ENCODE measurements at places on chromosomes 2 and 18.

DNA sequence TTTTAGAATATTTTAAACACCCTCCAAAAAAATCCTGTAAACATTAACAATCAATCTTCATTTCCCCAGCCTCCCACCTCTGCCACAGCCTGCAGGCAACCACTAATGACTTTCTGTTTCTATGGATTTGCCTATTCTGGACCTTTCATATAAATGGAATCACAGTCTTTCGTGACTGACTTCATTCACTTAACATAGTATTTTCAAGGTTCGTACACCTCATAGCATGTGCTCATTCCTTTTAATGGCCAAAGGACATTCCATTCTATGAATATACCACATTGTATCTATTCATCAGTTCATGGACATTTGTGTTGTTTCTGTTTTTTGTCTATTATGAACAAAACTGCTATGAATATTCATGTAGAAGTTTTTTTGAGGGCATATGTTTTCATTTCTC lies 48.5 kb downstream of the NAT8 start:
- DNase-seq, result no peak

- no peak for DNase-seq
Measured at GRCh38 chr2:96608469-96609455, 29.4 kb downstream of the KANSL3 start.

GRCh38 chr2:147451902-147452515 lies 392.8 kb upstream of the ACVR2A start:
- DNase-seq, result no peak

DNA sequence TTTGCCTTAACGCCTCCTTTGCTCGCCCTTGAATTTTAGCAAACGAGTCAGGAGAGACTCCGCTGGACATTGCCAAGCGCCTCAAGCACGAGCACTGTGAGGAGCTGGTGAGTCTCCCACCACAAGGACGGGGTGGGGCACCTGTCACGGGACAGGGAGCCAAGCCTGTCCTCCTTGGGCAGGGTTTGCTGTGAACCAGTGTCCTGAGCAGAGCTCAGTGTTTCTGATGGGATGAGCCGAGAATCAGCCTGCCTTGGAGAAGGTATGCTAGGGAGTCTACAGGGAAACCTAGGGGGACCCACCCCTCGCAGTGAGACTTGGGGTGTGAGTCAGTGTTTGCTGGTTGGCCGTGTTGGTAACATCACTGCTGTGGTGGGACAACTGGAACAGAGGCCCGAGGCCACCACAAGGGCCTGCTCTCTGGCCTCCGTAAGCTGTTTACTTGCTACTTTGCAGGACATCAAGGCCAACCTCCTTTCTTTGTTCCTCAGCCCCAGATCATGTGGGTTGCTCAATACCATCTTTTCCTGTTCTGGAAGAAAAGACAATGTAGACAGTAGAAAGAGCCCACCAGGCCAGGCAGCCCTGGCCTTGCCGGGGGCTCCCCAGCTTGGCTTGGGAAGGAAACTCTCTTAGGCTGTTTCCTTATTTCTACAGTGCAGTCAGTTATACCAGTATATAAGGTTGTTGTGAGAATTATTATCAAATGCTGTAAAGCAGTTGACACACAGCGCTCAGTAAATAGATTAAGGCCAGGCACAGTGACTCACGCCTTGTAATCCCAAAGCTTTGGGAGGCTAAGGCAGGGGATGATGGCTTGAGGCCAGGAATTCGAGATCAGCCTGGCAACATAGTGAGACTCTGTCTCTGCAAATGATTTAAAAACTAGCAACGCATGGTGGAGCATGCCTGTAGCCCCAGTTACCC lies 42.4 kb downstream of the ITGB1BP1 start:
- DNase-seq, result no peak

DNA sequence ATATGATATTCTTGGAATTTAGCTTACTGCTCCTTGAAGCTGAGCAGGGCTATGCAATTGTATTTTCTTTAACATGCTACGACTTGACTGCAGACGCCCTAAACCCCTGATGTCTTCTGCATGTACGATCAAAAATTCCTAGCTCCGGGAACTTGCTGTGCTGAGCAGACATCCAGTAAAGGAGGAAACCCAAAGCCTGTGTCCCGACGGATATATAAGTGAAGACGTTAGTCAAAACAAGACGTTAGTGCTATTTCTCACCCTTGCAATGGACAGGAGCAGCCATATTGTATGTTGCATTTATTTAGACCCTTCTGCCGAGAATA lies 51.5 kb downstream of the SETBP1 start:
- no peak for DNase-seq

GRCh38 chr18:12041561-12041960 lies 52.1 kb upstream of the ANKRD62 start:
- DNase-seq, result peak; percentile 77

DNA sequence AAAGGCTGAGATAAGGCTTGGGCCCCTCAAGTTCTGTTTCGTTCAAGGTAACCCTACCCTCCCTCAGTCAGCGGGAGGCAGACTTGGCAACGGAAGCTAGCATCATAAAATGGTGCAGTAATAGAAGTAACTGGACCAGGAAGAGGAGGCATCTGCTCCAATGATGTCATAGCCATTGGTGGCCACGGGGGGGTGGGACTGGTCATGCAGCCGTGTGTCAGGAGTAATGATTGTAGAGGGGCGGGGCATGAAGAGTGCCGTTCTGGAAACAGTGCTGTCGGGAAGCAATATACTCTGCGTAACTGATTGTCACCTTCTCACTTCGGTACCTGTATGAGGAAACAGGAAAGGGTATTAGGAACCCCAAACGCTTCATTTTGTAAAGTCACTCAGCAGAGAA lies 6.9 kb upstream of the POLR2D start:
- no peak for DNase-seq

DNA sequence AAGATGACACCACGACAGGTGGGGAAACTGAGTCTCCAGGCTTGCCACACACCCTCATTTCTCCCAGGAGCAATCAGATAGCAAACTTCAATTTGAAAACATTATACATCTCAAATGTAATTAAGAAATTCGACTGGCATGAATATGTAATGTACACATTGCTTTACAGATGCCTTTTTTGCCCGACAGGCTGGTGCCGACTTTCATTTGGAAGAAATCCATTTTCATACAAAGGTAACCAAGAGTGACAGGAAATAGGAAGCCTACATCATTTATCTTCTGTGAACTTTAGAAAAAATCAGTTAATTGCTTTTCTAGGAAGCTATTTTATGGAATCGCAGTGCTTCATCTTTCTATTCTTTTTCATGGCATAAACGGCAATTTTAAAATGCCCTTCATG lies 140.3 kb downstream of the AFF3 start:
- no peak for DNase-seq

DNA sequence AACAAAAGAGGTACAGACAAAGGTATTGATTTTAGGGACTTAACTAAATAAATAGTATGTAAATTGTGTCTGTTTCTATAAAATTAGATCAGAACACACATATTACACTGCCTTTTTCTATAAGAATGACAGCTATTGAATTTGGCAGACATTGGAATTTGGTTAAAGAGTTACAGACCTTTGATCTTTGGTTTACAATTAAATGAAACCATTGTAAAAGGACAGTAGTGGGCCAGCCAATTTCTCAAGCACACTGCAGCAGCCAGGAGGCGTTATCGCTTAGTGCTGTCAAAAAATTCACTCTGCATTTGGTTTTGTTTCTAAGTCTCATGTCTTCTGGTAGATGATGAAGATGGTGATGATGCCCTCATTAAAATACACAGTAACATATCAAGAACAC lies 175.9 kb downstream of the NR4A2 start:
- no peak for DNase-seq

DNA sequence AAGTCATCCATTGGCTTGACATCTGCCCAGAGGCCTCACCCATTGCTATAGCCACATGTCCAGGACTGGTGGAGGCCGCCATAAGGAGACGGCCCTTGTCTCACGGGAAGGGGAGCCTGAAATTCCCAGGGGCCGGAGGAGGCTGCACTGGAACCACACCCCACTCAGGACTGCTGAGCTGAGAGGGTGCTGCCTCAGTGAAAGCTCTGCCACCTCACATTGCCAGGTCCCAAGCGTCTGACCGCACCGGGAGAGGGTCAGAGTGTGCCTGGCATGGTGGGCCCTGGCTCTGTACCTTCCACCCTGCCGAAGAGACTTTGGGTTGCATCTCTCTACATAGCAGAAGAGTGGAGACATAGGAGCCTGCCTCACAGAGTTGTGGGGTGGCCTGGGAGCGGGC lies 134.1 kb upstream of the GLI2 start:
- no peak for DNase-seq

DNA sequence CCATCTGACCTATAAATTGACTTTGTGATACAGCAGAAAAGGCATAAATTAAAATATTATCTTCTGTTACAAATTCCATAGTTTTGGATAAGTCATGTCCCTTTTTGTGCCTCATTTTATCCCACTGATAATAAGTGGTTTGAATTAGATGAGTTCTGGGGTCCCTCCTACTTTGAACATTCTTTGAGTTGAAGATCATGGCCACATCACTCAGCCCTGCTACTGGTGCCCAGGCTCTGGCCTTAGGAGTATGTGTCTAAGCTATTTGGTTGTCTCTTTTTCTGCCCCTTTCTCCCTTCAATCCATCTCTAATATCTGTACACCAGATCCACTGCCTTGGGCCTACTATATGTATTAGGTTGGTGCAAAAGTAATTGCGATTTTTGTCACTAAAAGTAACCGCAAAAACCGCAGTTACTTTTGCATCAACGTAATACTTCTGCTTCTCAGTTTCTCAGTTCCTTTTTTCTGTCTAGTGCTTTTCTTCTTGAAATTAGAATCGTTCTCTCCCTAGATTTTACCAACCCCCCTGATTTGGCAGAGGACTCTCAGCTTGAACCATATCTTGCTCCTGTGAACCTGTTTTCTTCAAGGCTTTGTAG lies 362.5 kb upstream of the TNP1 start:
- DNase-seq, result peak; percentile 72

GRCh38 chr18:35455926-35456763 lies 41.6 kb downstream of the INO80C start:
- DNase-seq, result no peak

DNA sequence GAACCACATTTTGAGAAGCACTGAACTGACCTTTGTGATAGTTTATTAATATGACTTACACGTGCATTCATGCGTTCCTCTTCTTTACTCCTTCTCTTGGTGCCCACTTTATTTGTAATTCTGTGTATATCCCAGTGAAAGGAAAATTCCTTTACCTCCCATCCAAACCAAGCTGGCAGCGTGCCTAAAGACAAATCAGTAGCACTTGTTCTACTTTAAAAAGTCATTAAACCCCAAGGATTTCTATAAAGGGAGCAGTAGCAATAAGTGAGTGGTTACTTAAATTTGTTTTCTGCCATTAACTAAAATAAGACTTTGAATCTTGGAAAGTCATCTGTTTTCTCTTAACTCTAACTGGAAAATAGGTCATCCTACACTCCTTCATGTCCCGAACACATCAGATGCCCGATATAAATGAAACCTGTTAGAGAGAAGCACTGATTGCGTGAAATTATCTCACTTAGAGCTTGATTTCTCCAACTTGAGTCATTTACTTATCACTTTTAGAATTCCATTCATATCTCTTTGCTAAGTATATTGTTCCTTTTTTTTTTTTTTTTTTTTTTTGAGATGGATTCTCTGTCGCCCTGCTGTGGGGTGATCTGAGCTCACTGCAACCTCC lies 10.7 kb downstream of the PIK3C3 start:
- no peak for DNase-seq

GRCh38 chr2:238914648-238915015 lies 66.7 kb downstream of the TWIST2 start:
- DNase-seq, result no peak

DNA sequence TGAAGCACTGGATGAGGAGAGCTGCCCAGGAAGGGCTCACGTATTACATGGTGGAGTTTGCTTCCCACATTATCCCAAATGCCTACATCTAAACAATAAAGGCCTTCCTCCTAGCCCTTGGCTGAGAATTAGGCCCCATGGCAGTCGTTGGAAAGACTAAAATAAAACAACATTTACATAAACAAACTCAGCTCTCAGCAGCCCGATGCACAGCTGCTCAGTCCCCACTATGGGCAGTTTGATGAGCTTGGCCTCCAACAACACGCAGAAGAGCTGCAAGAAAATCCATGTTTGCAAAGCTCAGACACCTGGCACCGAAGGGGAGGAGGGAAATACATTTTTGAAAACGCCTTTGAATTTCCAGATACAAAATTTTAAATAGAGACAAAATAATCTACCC lies 352.4 kb downstream of the EIPR1 start:
- DNase-seq, result no peak

- DNase-seq, result no peak
Measured at GRCh38 chr2:172965433-172966212, 110.0 kb upstream of the MAP3K20 start.

GRCh38 chr18:27715751-27716150 lies 461.2 kb downstream of the CDH2 start:
- no peak for DNase-seq

GRCh38 chr2:85753525-85754312 lies at the start of gene ATOH8:
ATOH8 (plus strand) TSS chr2:85753991; CDS start chr2:85754190, 199 bp downstream.
- peak; percentile 20 for DNase-seq

DNA sequence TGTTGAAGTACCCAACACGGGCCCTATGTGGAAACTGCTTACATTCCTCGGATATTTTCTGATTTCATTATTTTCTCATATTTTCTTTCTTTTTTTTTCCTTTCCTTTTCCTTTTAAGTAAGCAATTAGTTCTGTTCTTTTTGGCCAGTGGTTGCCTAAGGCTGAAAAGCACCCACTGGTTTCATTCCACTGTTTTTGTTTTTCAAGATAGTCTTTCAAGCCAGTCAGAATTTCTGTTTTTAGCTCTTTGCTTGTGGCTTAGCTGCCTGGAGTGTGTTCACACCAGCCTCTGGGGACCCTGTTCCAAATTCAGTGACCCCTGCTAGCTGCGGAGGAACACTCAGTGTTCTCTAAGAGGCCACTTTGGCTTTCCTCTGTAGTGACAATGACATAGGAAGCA lies 73.6 kb downstream of the NRP2 start:
- DNase-seq, result no peak

GRCh38 chr2:88190808-88191721 lies 20.9 kb downstream of the THNSL2 start:
- peak; percentile 24 for DNase-seq
